Activated CD8-positive, alpha-beta memory T cell treated with anti-CD3 and anti-CD28 coated beads for 1 hour (primary cell): ENCODE measurements at places on chromosomes 1 and 21.

DNA sequence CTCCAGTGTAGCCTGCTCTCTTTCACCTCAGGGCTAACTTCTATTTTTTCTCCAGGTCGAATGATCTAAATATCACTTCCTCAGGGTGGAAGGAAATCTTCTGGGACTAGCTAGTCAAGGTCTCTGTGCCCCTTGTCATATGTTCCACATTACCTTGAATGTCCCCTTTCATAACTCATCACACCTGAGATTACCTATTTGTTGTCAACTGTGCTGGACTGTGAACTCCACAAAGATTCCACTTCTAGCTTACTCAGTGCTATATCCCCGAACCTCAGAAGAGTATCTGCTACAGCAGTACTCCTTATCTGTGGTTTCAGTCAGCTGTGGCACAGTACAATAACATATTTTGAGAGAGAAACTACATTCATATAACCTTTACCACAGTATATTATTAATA lies 14.6 kb upstream of the SYNJ1 start:
- no peak for DNase-seq

- DNase-seq = no peak
Measured at GRCh38 chr1:170668209-170669106, 4.5 kb downstream of the PRRX1 start.

GRCh38 chr1:246274186-246274585 lies 232.9 kb downstream of the SMYD3 start:
- DNase-seq = no peak

DNA sequence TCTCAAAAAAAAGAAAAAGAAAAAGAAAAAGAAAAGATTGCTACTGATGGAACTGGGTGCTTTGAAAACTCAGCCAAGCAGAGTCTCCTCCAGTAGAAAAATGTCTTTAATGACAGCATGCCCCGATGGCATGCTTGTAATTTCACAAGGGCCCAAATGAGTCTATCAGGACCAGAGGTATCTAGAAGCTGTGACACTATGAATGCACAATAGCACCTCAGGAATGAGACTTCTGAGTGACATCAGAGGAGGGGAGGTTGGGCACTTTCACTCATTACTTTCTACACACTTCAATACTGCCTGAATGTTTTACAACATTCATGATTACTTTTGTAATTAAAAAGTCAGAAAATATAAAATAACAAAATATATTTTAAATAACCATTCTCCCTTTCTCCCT lies 15.1 kb upstream of the CD58 start:
- DNase-seq = no peak

GRCh38 chr1:246765521-246765920 lies 41.3 kb downstream of the SCCPDH start:
- no peak for DNase-seq

DNA sequence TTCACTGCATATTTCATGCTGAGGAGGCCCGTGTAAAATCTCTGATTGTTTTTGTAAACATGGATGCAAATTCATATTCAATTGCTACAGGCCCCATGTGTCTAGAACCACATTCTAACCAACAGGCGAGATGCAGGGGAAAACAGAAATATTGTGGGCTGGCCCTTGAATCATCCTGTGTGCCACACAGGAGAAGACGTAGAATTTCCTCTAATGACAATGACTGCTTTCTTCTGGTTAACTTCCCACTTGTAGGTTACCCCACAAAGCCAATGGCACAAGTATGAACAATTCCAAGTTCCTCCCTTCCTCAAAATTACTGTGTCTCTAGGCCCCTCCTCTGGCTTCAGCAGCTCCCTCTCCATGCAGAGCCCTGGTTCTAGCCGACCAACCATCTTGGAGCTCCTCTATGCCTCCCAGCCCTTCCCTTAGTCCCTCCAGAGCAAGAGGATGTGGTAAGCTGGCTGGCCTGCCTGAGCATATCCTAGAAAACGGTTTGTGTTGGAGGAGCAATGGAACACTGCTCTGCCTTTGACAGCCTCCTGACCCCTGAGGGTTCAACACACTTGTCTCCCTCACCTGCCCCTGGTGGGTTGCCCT lies 205.2 kb downstream of the HS2ST1 start:
- DNase-seq = no peak

DNA sequence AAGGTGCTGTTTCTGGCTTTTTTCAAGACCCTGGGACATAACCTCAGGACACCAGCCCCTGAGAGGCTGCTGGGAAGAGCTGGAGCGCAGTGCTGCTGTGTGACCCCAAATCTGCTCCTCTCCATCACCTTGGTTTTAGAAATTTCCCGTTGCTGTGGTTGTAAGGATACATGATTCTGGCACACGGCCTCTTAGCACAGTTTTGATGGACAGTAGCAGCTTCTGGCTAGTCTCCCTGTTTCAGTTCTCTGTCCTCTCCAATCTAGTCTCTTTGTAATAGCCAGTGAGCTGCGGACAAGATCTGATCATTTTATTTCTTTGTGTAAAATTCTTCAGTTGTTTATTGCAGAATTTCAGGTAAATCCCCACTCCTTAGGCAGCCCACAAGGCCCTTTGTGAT lies 3.1 kb downstream of the CLIC6 start:
- no peak for DNase-seq

DNA sequence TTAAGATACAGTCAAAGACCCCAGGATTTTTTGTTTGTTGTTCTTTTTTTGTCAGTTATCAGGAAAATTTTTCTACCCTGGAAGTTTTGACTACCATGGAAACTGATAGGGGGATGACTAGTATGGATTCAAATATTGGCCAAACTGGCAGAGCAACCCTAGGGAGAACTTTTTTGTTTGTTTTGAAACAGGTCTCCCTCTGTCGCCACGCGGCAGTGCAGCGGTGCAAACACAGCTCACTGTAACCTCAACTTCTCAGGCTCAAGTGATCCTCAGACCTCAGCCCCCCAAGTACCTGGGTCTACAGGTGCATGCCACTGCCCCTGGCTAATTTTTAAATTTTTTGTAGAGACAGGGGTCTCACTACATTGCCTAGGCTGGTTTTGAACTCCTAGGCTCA lies 46.6 kb downstream of the TOR3A start:
- no peak for DNase-seq

DNA sequence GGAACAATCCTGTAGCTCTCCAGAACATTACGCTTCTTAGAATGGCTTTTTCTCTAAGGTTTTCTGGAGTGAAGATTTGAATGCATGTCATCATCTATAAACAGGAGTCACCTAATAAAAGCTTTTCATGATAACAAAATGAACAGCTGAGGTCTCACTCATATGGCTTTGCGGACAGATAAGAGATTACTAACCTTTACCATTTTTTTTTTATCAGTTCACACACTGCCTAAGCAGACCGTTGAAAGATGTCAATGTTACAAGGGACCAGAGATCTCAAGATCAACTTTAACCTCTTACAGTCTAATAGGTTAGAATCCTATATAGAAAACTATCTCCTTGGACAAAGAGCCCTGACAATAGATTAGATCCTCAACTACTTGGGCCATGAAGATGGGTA lies 41.4 kb downstream of the SCMH1 start:
- DNase-seq = no peak

- no peak for DNase-seq
Measured at GRCh38 chr1:68149907-68150306, 82.4 kb downstream of the WLS start.

DNA sequence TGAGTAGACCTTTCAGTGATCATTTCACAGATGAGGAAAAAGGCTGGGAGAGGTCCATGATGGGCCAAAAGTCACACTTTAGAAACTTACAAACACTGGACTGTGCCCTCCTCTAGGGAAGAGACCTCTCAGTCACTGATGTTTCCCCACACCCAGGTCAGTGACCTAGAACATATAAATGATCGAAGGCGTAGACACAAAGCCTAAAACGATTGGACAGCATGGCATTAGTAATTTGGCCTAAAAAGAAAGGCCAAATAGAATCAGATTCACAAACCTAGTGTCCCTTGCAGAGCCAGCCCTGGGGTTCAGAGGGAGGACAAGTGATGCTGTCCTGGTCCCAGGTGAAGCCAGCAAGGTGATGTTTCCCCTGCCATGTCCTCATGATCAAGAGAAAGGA lies 27.7 kb downstream of the TRABD2B start:
- DNase-seq = no peak

- DNase-seq = no peak
Measured at GRCh38 chr1:107914119-107914765, 50.7 kb downstream of the VAV3 start.

GRCh38 chr1:100730130-100730529 lies 10.6 kb downstream of the VCAM1 start:
- DNase-seq = no peak

- DNase-seq = no peak
Measured at GRCh38 chr1:150469291-150469690, 17.9 kb upstream of the TARS2 start.

GRCh38 chr1:32990887-32991286 lies 26.3 kb upstream of the RNF19B start:
- no peak for DNase-seq

GRCh38 chr1:240998024-240998423 lies 359.0 kb downstream of the RGS7 start:
- no peak for DNase-seq

- DNase-seq = no peak
Measured at GRCh38 chr21:38140207-38140903, 116.4 kb upstream of the KCNJ15 start.

GRCh38 chr1:162279136-162279498 lies 97.5 kb downstream of the SPATA46 start:
- DNase-seq = no peak

DNA sequence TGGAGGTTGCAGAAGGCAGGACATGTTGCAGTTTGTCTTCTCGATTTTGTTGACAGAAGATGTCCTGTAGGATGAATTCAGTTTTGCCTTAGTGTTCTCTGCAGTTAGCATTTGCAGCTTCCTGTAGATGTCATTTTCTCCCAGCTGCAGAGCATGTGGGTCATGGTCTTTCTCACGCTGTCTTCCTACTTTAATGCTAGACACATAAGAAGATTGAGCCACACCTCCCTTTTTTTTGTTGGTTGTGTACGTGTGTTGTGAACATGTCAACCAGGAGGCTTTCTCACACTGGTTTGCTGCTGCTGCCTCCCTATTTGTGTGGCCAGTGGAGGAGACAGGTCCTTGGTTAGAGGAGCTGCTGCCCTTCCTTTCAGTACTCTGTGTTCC lies 110.7 kb downstream of the VPS13D start:
- DNase-seq = no peak

GRCh38 chr1:236545621-236546169 lies 21.9 kb downstream of the LGALS8 start:
- no peak for DNase-seq

- DNase-seq = no peak
Measured at GRCh38 chr1:5950994-5951785, 41.0 kb downstream of the NPHP4 start.

GRCh38 chr1:78101514-78101913 lies 55.7 kb downstream of the GIPC2 start:
- DNase-seq = no peak

DNA sequence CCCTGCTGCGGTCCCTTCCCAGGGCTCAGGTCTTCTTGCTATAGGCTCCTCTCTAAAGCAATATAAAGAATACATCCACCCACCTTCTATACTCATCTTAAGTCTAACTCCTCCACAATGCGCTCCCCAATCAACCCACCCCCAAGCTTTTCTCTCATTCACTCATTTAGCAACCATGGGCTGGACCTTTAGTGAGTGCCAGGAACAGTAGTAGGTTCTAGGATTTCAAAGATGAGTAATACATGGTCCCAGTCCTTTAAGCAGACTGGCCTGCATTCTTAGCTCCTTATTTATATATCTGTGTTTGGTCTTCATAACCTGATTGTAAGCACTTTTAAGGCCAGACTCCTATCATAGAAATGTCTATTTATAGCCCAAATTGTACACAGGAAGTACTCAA lies 5.9 kb downstream of the CAMK1G start:
- DNase-seq = no peak

GRCh38 chr1:98791498-98791897 lies 130.0 kb downstream of the SNX7 start:
- DNase-seq = no peak

DNA sequence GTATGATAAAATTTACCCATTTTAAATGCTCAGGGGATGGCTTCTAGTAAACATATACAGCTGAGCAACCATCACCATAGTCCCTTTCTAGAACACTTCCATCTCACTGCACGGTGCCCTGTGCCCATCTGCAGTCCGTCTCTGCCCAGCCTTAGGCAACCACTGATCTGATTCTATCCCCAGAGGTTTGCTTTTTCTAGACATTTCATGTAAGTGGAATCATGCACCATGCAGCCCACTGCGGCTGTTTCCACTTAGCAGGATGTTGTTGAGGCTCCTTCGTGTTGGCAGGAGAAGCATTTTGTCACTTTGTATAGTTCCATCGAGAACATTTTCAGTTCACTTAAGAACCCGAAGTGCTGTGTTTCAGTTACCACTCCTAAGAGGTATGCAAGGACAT lies 27.8 kb upstream of the VAMP3 start:
- no peak for DNase-seq

DNA sequence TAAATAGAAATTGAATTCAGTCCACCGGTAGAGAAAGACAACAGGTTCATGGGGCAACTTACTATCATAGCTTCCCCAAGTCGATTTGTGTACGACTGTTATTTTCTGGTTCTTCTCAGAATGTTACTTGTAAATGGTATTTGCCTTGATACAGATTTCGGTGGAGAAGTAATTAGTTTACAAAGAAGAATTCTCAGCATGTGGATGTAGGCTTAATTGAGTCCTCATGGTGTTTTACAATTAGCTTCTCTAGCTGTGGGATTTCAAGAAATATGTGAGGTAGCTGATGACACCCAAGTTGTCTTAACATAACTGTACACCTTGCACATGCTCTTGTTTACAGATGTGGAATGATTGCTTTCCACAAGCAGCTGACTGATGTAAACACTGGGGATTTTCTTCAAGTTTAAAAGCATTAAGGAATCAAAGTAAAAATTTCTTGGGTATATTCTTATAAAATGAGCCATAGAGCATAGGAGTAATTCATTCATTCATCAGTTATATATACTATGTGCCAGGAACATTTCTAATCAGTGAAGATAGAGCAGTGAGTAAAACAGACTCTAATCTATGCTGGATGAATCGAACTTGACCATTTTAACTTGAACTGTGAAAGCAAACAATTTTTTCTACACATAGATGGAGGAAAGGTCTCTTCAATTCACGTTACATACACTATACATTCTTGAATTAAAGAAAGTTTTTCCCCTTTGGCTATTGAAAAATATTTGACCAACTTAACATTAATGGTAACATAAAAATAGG lies 1.4 kb downstream of the MACO1 start:
- no peak for DNase-seq
